ENCODE measurements at places on chromosomes 1 and 21.

GRCh38 chr1:60960891-60961461 is 121.4 kb upstream of the NFIA start:
- no peak for DNase-seq

DNA sequence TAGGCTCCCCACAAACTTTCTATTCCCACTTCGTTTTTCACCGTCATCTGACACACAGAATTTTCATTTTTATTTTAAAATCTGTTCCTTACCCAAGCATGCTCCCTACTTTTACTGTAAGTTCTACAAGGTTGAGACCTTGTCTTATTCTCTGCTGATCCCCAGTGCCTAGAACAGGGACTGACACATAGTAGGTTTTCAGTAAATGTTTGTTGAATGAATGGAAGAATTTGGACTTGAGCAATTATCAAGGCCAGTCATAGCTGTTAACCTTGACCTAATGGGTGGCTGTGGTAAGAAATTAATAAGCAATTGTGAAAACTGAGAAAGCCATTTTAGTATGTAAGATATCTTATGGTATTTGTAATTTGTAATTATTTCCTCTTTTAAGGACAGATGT is 71.1 kb downstream of the LAMC1 start:
- no peak for DNase-seq

DNA sequence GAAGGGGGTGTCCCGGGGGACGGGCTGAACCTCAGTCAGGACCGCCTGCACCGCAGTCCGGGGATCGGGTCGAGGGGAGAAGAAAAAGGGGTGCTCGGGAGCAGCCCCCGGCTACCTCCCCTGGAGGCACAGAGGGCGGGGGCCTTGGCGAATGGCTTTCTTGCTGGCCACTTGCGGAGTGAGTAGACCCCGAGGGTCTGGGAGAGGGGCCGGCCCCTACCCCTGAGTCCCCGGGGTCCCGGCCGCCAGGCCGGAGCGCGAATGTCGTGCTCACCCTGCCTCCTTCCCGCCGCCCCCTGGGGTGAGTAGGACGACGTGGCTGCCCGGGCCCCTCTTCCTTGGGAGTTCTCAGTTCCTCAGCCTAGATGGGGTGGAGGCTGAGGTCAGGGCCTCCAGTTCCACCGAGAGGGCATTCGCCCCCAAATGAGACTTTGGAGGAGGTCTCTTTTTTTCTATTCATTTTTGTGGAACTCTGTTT is 113.0 kb downstream of the OSBPL9 start:
- DNase-seq: no peak

- no peak for DNase-seq
Measured at GRCh38 chr1:18109756-18110597, 2.4 kb downstream of the IGSF21 start.

- no peak for DNase-seq
Measured at GRCh38 chr1:79304131-79304530, 297.6 kb upstream of the ADGRL4 start.

- no peak for DNase-seq
Measured at GRCh38 chr1:158649052-158649451, 37.5 kb downstream of the SPTA1 start.

DNA sequence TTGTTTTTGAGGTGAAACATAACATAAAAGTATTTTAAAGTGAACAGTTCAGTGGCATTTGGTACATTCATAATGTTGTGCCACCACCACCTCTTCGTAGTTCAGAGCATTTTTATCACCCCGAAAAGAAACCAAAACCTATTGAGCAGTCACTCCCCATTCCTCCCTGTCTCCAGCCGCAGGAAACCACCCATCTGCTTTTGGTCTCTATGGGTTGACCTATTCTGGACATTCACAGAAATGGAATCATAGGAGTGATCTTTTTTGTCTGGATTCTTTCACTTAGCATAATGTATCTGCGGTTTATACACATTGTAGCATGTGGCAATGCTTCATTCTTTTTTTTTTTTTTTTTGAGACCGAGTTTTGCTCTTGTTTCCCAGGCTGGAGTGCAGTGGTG is 141.2 kb downstream of the VPS13D start:
- DNase-seq: no peak

- DNase-seq: no peak
Measured at GRCh38 chr1:117093091-117093534, 28.4 kb downstream of the TRIM45 start.

DNA sequence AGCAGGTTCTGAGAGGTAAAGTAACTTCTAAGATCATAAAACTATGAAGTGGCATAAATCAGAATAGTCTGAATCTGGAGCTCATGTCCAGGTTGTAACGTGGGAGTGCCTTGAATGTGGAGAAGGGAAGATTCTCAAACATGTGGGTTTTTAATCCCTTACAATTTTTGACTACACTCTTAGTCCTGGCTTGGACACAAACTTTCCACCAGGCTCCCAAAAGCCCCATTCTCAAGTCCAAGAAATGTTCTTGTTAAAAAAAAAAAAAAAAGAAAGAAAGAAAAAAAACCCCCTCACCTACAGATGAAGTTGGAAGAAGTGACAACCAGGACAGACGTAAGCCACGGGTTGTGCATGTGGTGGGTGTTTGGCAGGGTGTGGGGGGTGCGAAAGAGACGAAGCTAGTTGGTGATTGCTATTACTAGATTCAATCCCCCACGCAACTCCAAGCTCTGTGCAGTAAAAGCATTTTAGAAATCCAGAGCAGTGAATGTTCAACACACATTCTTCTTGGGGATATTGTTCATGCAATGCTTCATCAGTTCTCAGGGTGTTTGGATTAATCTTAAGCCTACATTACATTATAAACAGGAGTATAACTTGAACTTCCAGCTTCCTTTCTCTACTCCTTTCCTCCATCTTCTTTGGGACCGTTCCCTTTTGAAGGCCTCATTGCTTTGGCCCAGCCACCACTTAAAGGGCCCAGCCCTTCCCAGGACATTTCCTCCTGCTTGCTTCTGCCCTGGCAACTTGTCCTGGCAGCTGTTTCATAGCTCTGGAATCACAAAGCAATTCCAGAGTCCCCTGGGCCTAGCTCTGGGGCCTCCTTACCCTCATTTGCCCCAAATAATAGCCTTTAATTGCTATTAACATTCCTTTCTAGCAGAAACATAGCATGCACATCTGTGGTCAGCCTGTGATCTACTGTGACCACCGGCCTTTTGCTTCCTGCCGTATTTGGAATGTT is 41.8 kb downstream of the PHC2 start:
- DNase-seq: no peak

- no peak for DNase-seq
Measured at GRCh38 chr1:232726048-232726779, 79.0 kb upstream of the MAP10 start.

GRCh38 chr1:113133759-113134158 is 60.8 kb downstream of the LRIG2 start:
- no peak for DNase-seq

GRCh38 chr1:3465935-3466321 is 11.5 kb downstream of the ARHGEF16 start:
- no peak for DNase-seq

- peak; percentile 58 for DNase-seq
Measured at GRCh38 chr1:203117611-203118575, 9.6 kb upstream of the ADORA1 start.

GRCh38 chr1:228902781-228903433 is 167.6 kb downstream of the RHOU start:
- DNase-seq: no peak

GRCh38 chr1:179178183-179178582 is 51.3 kb downstream of the ABL2 start:
- DNase-seq: no peak

- no peak for DNase-seq
Measured at GRCh38 chr1:19606817-19607642, 37.1 kb upstream of the NBL1 start.

DNA sequence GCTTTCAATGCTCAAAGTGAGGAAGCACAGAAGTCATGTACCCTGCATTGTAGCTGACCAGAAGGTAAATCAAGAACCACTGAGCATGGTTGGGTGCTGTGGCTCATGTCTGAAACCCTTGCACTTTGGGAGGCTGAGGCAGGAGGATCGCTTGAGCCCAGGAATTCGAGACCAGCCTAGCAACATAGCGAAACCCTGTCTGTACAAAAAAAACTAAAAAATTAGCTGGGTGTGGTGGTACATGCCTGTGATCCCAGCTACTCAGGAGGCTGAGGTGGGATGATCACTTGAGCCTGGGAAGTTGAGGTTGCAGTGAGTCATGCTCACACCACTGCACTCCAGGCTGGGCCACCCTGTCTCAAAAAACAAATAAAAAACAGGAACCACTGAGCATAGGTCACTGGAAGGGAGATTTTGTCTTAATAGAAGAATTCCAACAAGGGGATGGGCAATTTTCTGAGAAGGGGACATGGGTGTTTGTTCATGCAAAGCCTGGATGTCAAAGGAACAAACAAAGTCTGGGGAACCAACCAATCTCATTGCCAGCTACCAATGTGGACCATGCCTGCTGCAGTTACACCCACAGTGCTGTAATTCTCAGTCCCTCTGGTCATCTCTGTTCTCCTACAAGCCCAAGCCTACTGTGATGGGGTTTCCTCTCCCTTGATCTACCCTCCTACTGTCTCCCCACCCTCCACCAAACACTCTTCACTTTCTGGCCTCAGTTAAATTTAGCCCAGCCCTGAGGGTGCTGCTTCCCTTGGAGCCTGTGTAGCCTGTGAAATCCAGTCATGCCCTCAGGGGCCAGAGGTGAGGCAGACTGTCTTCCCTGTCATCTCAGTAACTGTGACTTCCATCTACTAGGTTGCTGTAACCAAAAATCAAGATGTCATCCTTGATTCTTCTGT is 47.9 kb downstream of the ELF3 start:
- no peak for DNase-seq

DNA sequence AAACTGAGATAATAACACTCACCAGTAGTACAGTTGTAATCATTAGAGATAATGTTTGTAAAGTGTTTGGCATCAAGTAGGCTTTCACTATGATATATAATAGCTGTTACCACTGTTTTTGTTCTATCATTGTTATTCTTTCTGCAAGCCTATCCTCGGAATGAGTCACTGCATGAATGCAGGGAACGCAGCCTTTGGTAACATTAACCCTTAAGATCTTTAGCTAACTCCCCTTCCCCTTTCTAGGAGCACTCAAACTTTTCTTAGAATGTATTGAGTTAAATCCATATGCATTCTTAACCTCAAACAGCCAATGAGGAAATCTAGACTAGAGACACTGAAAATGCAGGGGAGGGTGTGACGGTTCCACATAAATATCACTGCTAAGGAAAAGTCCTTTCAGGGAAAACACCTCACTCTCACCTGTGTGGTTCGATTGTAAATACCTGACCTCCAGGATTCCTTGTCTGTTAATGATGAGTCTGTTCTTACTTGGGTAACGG is 467.3 kb downstream of the SETD4 start:
- no peak for DNase-seq

DNA sequence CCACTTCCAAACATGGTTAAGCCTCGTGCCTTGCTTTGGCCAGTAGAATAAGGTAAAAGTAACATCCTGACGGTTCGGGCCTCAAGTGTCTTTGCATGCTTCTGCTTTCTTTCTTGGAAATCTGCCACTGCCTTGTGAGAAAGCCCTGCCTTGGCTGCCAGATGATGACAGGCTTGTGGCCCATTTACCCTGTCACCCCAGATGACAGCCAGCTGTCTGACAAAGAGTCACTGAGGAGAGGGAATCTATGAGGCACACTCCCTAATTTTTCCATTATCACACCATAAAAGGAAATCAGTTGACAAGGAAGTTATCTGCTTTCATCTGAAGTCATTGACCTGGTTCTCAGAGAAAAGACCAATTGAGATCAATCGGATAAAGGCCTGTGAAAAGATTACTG is 199.8 kb downstream of the USH2A start:
- DNase-seq: no peak

DNA sequence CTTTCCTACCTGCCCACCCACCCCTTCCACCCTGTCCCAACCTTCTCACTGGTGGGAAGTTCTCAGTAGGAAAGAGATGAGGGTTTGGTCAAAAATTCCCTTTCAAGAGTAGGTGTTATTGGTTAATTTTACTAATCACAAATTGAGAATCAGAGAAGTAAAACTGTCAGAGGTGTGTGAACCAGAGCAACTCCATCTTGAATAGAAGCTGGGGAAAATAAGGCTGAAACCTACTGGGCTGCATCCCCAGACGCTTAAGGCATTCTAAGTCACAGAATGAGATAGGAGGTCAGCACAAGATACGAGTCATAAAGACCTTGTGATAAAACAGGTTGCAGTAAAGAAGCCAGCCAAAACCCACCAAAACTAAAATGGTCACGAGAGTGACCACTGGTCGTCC is 11.5 kb downstream of the PLA2G2D start:
- DNase-seq: no peak

GRCh38 chr1:42682739-42683531 is 717 bp downstream of the YBX1 start:
- peak; percentile 71 for DNase-seq

DNA sequence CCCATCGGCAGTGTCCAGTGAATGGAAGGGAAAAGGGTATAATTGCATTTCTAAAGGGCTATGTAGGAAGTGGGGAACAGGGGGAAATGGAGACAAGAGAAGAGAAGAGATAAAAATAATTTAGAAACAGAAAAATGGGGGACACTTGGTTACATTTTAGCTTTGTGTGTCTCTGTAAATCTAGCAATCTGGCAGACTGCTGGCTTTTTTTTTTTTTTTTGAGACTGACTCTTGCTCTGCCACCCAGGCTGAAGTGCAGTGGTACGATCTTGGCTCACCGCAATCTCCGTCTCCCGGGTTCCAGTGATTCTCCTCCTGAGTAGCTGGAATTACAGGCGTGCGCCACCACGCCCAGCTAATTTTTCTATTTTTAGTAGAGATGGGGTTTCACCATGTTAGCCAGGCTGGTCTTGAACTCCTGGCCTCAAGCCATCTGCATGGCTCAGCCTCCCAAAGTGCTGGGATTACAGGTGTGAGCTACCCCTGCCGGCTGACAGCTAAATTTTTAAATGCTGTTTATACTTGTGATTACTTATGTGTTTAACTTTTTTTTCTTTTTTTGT is 53.4 kb downstream of the AGPAT3 start:
- DNase-seq: no peak

GRCh38 chr1:20440785-20441200 is 45.2 kb downstream of the CAMK2N1 start:
- peak; percentile 14 for DNase-seq

Data from NK-92 treated with Interleukin-12 subunit alpha and Interleukin-12 subunit beta, amount 100 ng/mL, for 24 hours (cell line).